ENCODE measurements at places on chromosomes 1 and 21.

- DNase-seq = peak; percentile 29
These were observed 1.5 kb downstream of the KNCN start for GRCh38 chr1:46549697-46550681.

- no peak for DNase-seq
These were observed 2.6 kb downstream of the TAS1R3 start for GRCh38 chr1:1333551-1334241.

- peak; percentile 6 for DNase-seq
These were observed 94.0 kb upstream of the KCND3 start for GRCh38 chr1:112083487-112083886.

- no peak for DNase-seq
These were observed 38.6 kb downstream of the DIRAS3 start for GRCh38 chr1:68011657-68012375.

- no peak for DNase-seq
These were observed 24.5 kb downstream of the HIVEP3 start for GRCh38 chr1:41894101-41894807.

DNA sequence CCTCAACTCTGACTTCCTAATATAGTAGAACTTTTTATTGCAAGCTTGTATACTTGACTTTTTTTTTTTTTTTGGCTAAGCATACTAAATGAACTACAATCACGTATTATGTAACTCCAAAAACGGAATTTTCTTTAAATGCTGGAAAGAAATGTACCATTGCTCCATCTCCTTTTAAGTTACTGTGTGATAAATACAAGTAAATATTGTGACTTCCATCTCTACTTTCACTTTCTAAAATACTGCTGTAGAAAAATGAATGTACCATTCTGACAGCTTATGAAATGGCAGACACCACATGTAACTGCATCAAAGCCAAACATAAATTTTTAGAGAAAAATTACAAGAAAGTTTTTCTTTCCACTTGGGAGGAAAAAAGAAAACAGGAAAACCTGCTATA is 54.7 kb downstream of the ASH1L start:
- no peak for DNase-seq

DNA sequence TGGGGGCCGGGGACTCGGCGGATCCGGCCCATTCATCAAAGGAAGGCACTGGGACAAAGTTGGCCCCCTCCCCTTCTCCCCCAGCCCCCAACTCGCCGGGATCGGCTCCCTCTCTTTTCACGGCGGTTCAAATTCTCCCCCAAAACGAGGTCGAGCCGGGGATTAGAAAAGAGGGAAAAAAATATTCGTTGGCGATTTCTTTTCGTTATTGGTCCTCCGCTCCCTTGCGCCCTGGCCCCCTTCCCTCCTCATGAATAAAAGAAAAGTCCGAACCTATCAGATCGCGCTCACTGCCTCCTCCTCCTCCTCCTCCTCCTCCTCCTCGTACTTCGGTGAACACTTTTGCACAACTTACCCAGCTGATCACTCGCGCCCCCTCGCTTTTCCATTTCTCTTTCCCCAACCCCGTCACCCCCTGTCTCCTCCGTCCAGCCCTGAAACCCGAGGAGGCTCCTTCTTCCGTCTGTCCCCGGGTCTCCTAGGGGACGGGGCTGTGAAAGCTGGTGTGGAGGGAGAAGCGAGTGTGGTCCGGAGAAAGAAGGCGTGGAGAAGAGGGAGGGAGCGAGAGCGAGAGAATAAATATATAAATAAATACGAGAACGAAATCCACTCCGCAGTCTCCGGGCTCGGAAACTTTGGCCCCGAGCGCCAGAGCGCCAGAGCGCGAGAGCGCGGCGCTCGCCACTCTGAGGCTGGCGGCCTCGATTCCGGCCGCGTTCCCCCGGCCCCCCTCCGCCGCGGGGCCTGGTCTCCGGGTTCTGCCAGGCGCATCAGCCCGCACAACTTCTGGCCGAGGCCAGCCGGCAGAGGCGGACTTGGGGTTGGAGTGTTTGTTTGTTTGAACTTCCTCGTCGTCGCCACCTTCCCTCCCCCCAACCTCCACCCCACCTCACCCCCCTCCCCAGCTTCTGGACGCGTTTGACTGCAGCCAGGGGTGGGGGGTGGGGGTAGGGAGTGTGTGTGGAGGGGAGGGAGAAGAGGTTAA is at the start of gene PAX7:
Gene PAX7 (plus strand): TSS at position 336 of the 985 bp plus-strand sequence. CDS start 758 bp downstream, outside the sequence.
- no peak for DNase-seq

DNA sequence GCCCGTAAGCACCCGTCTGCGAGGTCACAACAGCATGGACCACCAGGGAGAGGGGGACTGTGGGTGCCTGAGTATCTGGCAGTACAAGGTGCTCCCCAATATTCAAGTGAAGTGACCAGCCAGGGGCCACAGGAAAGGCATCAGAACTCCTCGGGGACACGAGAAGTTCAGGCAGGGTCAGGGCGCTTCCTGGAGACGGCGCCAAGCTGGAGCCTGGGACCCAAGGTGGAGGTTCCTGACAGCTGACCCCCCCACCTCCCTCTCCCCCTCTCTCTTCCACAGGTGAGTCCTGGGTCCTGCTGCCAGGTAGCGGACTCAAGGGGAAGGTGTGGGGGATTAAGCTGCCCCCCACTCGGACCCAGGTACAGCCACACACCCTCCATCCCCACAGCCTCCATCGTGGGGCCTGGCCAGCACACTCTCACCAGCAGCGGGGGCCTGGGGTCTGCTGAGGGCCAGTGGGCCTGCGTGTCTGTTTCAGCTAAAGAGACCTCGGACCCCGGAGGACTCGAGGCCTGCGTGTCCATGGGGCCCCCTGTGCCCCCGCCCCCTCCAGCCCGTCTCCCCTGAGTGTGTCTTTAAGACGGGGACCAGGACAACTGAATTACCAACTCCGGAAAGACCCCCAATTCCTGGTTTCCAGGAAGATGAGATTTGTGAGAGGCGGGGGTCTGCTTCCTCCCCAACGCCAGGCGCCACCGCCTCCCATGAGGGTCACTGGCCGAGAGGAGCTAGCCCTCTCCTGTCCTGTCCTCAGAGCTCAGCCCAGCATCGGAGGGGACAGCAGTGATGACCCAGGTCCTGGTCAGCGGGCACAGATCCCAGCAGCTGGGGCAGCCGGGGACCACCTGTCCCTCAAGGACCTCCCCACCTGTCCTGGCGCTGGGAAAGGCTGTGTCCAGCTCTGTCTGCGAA is 6.2 kb downstream of the TNFRSF18 start:
- DNase-seq = no peak

DNA sequence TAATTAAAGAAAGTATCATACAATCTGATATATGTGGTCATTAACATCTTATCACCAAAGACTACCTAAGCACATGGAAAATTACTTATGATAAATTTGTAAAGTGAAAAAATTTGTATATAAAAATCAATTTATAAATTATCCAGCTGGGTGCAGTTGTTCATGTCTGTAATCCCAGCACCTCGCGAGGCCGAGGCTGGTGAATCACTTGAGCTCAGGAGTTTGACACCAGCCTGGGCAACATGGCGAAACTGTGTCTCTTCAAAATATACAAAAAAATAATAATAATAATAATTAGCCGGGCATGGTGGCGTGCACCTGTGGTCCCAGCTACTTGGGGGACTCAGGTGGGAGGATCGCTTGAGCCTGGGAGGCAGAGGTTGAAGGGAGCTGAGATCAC is 82.8 kb upstream of the SYT6 start:
- DNase-seq = no peak

GRCh38 chr1:181095763-181096184 is 7.3 kb downstream of the IER5 start:
- DNase-seq = no peak

DNA sequence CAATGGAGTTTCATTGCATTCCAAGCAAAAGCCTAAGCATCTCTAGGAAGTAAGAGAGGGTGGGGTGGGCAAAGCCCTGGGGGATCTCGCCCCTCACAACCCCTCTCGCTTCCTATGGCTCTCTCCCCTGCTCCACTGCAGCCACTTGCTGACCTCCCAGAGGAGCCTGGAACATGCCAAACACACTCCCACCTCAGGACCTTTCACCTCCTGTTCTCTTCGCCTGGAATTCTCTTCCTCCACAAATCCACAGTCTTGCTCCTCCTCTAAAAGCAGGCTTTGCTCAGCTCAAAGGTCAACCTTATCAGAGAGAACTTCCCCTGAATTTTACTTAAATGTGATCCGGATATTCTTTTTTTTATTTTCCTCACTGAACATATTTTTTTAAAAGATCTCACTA is 20.9 kb upstream of the SRRM1 start:
- DNase-seq = no peak

GRCh38 chr21:34836933-34837505 is 168.2 kb downstream of the CLIC6 start:
- DNase-seq = no peak

- no peak for DNase-seq
These were observed 12.4 kb downstream of the PEA15 start for GRCh38 chr1:160217481-160218051.

DNA sequence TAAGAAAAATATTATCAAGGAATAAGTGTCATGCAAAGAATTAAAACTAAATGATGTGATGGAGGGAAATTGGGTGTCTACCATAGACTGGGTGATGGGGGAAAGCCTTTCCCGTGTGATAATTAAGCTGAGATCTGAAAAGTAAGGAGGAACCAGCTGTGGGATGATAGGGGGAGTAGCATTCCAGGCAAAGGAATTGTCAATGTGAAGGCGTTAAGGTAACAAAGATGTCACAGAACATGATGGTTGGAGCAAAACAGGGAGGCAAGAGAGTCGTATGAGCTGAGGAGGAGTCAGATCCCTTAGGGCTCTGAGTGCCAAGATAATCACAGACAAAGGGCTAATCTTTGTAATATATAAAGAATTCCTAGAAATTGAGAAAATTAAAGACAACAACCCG is 170.1 kb downstream of the CDC7 start:
- DNase-seq = no peak
